ENCODE measurements at places on chromosomes 6 and 20. TPM values are rescaled to one million over a fixed set of nuclear protein-coding genes. Genes with fewer than 3 reads are reported as not detected.
A peak's percentile ranks its signal among the peaks of the same experiment; 100 is the strongest.

- DNase-seq: no peak
These were observed 275.3 kb upstream of the CITED2 start for GRCh38 chr6:139649732-139650131.

DNA sequence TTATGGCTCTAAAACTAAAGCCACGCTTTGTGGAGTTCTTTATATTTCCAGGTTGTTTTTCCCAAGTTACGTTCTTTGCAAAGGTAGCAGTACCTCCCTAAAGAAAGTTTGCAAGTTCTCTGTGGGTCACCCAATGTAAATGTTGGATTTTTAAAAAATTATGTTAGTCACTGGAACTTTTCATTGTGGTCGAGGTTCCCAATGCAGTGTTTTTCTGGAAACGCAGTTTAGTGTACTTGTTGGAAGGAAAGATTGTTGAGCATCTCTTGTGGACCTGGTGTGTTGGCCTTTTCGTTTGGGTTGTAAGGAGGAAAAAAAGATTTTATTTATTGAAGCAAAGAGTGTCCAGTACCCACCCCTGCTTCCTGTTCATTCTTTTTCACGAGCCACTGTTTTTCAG lies 1.4 kb downstream of the TOP1 start:
- DNase-seq: no peak

The NOX3 gene
- total RNA-seq: not detected

DNA sequence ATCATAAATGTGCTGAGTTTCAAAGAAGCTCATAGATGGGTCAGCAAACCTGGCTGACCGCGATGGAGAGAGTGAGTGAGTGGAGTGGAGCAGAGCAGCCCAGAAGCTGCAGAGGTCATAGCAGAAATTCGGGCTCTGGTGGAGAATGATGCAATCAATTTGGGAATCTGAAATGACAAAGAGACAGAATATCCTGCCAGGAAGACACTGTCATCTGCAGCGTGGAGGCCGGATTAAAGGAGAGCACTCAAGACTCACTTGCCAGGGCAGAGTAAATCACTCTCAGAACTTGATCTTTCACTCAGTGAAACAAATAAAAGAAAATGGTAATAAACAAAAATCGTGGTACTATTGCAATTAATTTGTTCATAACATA lies 109.6 kb upstream of the RREB1 start:
- no peak for DNase-seq

GRCh38 chr20:13877793-13878192 lies 93.0 kb downstream of the NDUFAF5 start:
- no peak for DNase-seq

DNA sequence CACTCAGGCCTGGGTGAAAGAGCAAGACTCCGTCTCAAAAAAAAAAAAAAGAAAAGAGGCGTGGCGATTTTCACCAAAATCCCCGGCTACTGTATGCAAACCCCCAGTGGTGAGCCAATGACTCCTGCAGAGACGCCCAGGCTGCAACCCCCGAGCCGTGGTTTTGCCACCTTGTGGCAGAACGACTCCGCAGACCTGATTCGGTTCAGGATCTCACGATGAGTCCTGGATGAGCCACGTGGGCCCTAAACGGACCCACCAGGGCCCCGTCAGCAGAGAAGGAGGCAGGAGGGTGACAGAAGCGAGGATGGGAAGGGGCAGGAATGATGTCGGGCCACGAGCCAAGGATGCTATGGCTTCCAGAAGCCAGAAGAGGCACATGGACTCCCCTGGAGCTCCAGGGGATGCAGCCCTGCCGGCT lies 42.5 kb downstream of the SLC2A4RG start:
- DNase-seq: no peak

DNA sequence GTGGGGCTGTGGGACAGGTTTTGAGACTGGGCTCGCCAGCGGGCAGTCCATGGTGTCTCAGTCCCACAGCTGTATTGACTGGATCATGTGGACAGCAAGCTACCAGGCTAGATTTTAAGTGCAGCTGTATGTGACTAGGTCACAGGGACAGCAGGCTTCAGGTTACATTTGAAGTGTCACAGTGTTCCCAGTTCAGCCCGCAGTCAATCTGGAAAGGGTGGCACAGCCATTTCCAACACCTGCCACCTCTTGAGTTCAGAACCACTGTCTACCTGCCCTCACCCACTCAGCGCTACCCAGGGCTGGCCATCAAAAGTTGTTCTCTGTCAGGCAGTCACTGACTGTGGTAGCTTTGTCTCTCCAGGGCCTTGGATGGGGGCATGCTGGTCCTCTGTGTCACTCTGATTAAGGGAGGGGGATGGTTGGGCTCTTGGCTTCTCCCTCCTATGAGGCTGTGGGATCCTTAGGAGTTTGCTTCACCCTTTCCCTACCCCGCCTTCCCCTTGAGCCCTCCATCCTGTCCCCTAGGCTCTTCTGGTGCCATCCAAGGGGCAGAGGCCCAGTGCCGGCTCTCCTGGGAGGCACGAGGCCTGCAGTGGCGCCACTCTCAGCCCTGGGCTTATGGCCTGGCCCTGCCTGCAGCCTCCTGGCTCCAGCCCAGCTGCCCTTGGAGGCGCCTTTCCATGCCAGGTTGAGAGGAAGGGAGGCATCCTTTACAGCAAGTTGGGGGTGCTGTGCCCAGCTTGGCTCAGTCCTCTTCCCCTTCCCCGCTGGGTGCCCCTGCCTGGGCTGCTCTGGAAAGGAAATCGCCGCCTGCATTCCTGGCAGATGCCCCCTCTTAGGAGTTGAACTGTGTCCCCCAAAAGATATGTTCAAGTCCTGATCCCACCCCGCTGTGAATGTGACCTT lies 44.9 kb downstream of the PNLDC1 start:
- DNase-seq: no peak

GRCh38 chr20:23027721-23028120 lies 7.4 kb upstream of the SSTR4 start:
- DNase-seq: no peak

GRCh38 chr6:14429396-14429795 lies 311.8 kb downstream of the CD83 start:
- DNase-seq: peak; percentile 77

The BTNL2 gene
- not detected for total RNA-seq

DNA sequence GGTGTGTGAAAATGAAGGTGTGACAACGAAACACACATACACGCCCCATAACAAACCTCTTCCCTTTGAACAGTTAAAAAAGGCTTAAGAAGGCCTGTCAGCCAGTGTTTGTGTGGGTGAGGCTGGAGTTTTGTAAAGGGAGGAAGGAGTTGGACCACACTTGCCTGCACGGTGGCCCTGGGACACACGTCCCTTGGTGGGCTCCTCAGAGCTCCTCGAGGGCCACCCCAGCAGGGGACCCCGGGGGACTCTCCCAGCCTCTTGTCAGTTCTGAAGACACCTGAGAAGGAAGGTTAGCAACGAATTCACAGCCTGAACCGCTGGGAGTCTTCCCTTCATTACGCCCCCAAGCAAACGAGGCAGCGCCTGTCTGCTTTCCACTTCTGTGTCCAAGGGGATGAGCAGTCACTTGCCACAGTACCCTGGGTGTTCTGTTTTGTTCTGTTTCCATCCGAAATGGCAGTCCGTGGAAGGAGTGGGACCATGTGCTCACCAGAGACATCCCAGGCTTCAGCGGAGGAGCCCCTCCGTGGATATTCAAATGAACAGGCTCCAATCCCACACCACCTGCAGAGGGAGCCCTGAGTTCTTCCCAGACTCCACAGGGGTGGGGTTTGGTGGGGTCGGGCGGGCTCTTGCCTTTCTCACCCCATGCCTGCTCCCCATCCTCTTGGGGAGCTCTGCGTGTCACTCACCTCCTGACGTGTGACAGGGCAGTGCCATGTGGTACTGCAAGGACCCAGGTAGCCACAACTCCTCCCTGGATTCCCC lies 68.6 kb downstream of the NRN1 start:
- DNase-seq: no peak

The LHFPL5 gene
- not detected for total RNA-seq

The CLVS2 gene
- 1.5 TPM for total RNA-seq

GRCh38 chr6:50816947-50817645 lies 1.6 kb upstream of the TFAP2B start:
- no peak for DNase-seq

GRCh38 chr6:107801173-107801886 lies 22.8 kb downstream of the SCML4 start:
- DNase-seq: no peak

DNA sequence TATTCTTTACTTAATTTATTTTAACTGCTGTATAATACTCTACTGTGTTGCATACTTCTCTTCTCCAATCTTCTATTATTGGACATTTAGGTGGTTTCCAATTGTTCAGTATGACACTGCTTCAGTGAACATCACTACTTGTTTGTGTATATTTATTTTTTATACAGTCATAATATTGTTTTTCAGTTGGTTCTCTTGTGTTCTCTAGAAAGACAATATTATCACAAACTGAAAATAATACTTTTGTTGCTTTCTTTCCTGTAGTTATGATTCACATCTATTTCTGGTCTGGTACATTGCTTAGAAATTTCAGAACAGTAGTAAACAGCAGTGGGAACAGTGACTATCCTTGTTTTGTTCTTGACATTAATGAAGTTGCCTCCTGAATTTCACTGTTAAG lies 62.8 kb upstream of the GTSF1L start:
- DNase-seq: no peak

The TNXB gene
- 207 TPM for total RNA-seq

DNA sequence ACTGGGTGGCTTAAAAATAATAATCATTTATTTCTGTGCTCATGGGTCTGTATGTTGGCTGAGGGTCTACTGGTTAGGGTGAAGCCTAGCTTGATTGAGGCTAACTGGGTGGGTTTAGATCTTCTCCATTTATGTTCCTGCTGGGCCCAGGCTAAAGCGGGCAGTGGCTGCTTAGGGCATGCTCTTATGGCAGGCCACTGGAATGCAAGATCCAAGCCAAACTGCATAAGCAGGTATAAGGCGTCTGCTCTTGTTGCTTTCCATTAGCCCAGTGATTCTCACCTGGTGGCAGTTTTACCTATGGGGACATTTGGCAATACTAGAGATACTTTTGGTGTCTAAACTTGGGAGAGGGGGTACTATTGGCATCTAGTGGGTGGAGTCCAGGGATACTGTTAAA lies 44.5 kb downstream of the QKI start:
- no peak for DNase-seq

The SIRPA gene
- 52.3 TPM for total RNA-seq

- DNase-seq: no peak
These were observed 47.4 kb downstream of the LGSN start for GRCh38 chr6:63272397-63272796.

DNA sequence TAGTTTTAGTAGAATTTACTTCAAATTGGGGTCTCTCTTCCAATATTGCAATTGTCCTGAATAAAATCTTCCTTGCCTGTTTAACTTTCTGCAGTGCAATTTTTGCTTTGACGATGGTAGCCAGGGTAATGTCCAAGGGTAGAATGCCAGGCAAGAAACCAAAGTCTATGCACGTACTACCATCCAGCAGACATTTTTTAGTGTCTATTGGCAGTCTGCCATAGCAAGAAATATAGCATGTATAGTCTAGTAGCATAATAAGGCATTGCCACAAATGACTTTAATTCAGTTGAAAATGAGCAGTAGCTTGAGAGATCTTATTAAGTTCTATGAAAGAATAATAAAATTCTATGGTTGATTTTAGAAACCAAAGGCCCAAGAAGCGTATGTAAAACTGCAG lies 62.3 kb upstream of the KCNQ5 start:
- DNase-seq: no peak

GRCh38 chr6:69026715-69027114 lies 391.6 kb downstream of the ADGRB3 start:
- no peak for DNase-seq

- DNase-seq: no peak
These were observed 93.4 kb downstream of the ANKS1A start for GRCh38 chr6:34982424-34982852.

The PARD6B gene
- total RNA-seq: 4.7 TPM

- no peak for DNase-seq
These were observed 87.4 kb upstream of the JAG1 start for GRCh38 chr20:10761232-10761631.

- DNase-seq: no peak
These were observed 160.8 kb downstream of the C6orf58 start for GRCh38 chr6:127737768-127738167.

- no peak for DNase-seq
These were observed 147.0 kb downstream of the LINC00237 start for GRCh38 chr20:20959031-20959755.

- DNase-seq: no peak
These were observed 572.5 kb downstream of the PKHD1 start for GRCh38 chr6:51514748-51515402.

The SERPINB6 gene
- 93.8 TPM for total RNA-seq

GRCh38 chr20:24823176-24823784 lies 125.8 kb upstream of the CST7 start:
- DNase-seq: no peak

GRCh38 chr20:9072861-9073500 lies 4.1 kb downstream of the PLCB4 start:
- DNase-seq: no peak

DNA sequence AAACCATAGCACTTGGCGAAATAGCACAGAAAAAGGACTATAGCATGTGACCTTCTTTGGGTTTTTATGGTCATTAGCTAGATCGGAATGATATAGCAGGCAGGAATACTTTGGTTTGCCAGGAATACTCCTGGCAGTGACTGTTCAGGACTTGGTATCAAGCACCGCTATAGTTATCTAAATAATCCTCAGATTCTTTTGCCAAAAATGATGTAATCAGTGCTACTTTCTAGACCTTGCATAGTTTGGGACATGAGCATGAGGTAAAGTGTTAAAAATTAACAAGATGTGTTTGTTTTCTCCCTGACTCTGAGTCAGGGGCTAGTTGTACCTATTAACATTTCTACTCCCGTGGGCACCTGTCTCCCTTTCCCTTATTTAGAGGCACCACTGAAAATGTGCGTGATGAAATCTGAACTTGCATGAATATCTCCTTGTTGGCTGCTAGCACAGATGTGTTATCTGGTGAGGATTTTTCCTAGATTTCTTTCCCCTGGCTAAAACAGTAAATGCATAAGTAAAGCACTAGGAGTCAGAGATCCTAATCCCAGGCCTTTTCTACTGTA lies 511.0 kb downstream of the CDKAL1 start:
- no peak for DNase-seq

DNA sequence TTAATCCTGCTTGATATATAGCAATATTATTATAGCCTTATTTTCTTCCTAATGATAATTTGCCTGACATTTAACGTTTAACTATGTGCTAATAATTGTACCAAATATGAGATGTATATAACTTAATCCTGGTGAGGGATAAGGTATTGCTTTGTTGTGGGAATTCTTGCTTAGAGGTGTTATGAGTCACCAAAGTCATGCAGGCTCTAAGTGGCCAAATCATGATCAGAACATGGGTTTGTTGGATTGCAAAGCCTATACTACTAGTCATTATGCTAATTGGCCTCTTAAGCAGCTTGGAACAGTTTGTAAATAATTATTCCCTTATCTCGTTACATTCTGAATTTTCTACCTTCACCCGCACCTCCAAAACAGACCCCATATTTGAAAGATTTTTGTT lies 21.9 kb upstream of the C6orf141 start:
- no peak for DNase-seq

The BACH2 gene
- total RNA-seq: 6.4 TPM

The SH3BGRL2 gene
- 38.3 TPM for total RNA-seq

- DNase-seq: no peak
These were observed 11.2 kb downstream of the TFEB start for GRCh38 chr6:41724228-41724580.

GRCh38 chr20:63234693-63235398 lies 859 bp upstream of the BIRC7 start:
- DNase-seq: no peak

The UTRN gene
- 160 TPM for total RNA-seq

The MRPL18 gene
- total RNA-seq: 58.7 TPM

The CRISP2 gene
- not detected for total RNA-seq

The VSX1 gene
- not detected for total RNA-seq

The ZNF165 gene
- 3.7 TPM for total RNA-seq

GRCh38 chr20:3802524-3803239 lies 6.6 kb downstream of the CDC25B start:
- DNase-seq: no peak
